ENCODE measurements at places on chromosomes 1 and 21. TPM values are rescaled to one million over a fixed set of nuclear protein-coding genes. Genes with fewer than 3 reads are reported as not detected.

GPR37L1 gene
- total RNA-seq, result 0.07 TPM

NBPF11 gene
- 1.5 TPM for total RNA-seq

CCDC27 gene
- not detected for total RNA-seq

DNAJC6 gene
- total RNA-seq, result 1.3 TPM

UFC1 gene
- 43.8 TPM for total RNA-seq
